ENCODE measurements at places on chromosomes 7 and 10.
A peak's percentile ranks its signal among the peaks of the same experiment; 100 is the strongest.

- no peak for DNase-seq
These were observed 7.7 kb downstream of the RUNDC3B start for GRCh38 chr7:87635921-87636320.

DNA sequence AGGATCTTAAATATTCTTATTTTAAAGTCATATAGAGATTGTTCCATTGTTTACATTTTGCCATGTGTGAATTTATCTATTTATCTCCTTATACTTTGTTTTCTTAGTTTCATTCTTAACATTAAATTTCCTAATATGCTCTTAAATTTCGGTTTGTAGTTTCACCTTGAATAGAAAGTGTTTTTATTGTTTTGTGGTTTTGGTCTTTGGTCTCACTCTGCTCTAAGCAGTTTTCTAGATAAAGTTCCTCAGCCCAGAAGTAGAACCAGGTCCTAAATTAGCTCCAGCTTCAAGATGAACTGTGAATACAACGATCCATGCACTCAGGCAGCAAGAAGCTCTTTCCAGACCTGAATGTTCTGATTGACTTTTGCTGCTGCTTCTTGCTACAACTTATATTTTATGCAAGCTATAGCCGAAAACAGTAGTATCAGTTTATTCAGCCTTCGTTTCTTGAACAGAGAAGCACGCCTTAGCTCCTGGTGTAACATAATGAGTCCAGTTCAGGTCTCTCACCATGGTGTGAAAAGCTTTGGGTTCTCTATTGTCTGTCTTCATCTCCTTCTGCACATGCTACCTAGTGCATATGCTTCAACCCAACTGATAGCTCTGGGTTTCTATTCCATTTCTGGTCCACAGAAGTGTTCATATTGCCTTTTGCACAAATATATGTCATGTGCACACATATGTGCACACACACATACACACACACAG lies 95.3 kb downstream of the SEM1 start:
- DNase-seq: no peak

GRCh38 chr7:32881074-32881982 lies 10.2 kb downstream of the KBTBD2 start:
- DNase-seq: no peak

GRCh38 chr7:127514499-127514898 lies 70.9 kb downstream of the GCC1 start:
- no peak for DNase-seq

- DNase-seq: no peak
These were observed 19.6 kb downstream of the PLCE1 start for GRCh38 chr10:94013331-94013760.

DNA sequence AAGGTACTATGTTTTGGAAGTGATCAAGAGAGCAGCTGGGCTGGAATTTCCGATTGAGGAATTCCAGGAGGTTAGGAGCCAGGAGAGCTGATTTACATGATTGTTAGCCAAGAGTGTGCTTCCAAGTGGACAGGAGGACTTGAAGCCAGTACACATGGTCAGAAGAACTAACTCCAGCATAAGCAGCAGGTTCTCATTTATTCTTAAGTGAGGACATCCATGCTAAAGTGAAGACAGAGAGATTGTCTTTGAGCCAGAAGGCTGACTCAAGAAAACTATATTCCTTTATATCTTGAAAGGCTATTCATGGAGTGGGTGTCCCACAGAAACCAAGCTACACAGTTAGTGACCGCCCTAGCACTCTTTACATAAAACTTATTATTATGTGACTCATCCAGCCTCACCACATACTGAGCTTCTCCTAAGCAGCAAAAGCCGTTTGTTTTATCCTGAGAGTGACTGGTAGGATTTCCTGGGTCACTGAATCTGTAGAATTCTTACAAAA lies 56.7 kb upstream of the SEMA3A start:
- no peak for DNase-seq

GRCh38 chr7:140175221-140176121 lies 1.3 kb downstream of the KDM7A start:
- DNase-seq: peak; percentile 69

GRCh38 chr7:7208520-7208919 lies 26.2 kb downstream of the C1GALT1 start:
- DNase-seq: no peak

- DNase-seq: no peak
These were observed 37.2 kb downstream of the TMEM120A start for GRCh38 chr7:75957021-75957736.

DNA sequence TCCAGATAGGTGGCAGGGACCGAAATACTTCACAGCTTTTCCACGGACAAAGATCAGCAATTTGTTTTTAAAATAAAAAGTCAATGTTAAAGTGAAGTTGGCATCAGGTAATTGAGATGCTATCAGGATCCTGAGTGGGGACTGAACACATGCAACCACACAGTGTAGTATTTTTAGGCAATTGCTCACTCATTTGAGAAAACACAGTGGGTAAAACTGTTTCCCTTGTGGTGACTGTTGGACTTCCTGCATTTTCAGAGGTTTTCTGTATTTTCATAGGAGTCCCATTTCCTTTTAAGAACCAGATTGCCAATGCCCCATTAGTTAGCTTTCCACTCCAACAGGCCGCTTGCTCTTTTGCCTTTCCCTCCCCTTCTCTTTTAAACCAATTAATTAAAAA lies 159.5 kb upstream of the ZNF32 start:
- DNase-seq: no peak

- no peak for DNase-seq
These were observed 191.3 kb upstream of the AGK start for GRCh38 chr7:141359740-141360415.

DNA sequence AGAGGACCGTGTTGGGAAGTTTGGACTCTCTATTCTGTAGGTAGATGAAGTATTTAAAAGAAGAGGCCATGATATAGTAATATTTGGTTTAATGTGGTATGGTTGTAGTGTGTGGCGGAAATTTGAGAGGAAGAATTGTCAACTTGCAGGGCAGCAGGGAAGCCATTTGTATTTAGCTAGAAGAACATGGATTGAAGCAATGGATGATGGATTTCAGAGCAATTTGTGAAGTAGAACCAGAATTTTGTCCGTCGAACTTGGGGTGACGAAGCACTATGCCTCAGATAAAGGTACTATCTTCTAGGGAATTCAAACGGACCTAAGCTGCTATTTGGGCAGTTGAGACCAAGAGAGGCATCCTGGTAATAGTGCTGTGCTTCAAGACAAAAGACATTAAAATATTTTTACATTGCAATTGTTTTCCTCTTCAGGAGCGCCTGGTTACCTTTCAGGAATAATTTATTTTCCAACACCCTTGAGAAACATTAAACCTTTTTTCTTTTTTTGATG lies 615 bp upstream of the WBP1L start:
- DNase-seq: no peak

GRCh38 chr7:24718431-24718831 lies 38.8 kb downstream of the GSDME start:
- DNase-seq: no peak

- peak; percentile 45 for DNase-seq
These were observed 31.1 kb upstream of the TOMM7 start for GRCh38 chr7:22853674-22854157.

DNA sequence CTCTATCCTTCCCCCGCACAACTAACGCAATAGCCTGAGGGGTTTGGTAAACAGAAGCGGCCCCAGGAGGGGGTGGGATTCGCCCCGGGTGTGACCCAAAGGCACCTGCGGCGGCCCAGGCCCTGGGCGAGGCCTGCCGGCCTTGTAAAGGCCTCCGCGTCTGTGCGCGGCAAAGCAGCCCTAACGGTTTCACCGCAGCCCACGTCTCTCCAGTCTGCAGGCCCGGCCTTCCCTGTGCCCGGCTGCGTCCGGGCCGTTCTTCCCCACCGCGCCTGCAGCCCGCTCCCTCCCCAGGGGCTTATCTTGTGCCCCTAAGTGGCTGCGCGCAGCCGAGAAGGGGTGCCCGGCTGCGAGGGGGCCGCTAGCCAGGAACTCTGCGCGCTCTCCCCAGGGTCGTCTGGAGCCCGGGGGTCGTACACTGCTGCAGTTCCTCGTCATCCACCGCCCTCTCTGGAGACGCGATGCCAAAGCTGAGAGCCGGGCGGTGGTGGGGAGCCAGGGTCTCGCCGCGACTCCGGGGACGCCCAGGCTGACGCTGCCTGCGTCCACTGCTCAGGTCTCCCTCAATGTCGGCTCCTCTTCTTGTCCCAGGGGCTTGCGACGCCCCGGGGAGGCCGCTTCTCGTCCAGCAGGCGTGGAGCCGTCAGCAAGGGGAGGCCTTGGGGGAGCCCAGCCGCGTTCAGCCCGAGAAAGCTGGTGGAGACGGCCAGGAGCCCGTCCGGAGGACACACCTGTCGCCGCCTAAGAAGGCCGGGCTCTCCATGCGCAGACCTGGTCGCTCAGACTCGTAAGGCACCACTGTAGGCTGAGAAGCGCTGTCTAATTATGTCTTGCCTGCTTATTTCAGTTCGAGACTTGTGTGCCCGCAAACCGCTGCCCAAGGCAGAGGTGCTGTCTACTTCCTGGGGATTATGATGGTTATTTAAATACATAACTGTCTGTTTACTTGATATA lies 132.3 kb downstream of the SPAG6 start:
- DNase-seq: no peak

- DNase-seq: no peak
These were observed 2.0 kb downstream of the RHEB start for GRCh38 chr7:151517601-151518104.

DNA sequence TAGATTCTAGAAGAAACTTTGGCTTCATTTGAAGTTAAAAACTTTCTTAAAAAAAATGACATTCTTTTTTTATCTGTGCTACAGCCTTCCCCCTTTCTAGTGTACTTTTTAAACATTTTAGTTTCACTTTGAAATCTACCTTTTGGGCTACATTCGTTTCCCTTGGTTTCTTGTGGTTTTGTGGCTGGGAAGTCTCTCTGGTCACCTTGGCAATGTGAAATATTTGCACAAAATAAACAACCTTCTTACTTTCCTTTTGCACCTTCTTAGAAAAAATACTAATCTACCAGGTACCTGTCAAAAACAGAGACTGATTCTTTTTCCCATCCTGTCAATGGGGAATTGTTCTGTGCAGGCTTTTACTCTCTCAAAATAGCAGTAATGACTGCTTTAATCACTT lies 350.2 kb downstream of the GATA3 start:
- no peak for DNase-seq

GRCh38 chr10:94683214-94684054 lies at the start of gene CYP2C18:
TSS of gene CYP2C18 (plus strand) at chr10:94683729. CDS start at chr10:94683820, 91 bp downstream.
- DNase-seq: no peak

DNA sequence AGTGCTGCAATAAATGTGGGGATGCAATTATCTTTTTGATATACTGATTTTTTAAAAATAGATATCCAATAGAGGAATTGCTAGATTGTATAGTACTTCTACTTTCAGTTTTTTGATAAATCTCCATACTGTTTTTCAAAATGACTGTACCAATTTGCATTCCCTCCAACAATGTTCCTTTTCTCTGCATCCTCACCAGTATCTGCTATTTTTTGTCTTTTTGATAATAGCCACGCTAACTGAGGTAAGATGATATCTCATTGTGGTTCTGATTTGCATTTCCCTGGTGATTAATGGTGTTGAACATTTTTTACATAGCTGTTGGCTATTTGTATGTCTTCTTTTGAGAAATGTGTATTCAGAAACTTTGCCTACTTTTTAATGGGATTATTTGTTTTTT lies 217.7 kb upstream of the MTPN start:
- DNase-seq: no peak

GRCh38 chr7:40966693-40967092 lies 736.2 kb downstream of the INHBA start:
- no peak for DNase-seq

DNA sequence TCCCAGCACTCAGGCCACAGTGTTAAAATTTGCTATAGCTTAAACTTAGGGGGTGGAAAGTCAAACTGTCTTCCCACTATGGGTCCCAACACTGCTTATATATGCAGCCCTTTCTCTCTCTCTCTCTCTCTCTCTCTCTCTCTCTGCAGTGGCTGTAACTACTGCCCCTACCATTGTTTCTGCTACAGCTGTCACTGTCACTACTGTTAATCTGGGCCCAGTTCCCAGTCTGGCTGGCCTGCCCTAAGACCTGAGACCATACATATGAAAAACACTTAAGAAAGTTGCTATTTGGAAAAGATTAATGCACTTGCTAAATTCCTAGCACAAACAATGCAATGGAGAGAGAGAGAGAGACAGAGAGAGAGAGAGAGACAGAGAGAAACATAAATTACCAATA lies 78.6 kb downstream of the THSD7A start:
- DNase-seq: no peak

GRCh38 chr7:110698576-110698975 lies 392.4 kb upstream of the LRRN3 start:
- no peak for DNase-seq

DNA sequence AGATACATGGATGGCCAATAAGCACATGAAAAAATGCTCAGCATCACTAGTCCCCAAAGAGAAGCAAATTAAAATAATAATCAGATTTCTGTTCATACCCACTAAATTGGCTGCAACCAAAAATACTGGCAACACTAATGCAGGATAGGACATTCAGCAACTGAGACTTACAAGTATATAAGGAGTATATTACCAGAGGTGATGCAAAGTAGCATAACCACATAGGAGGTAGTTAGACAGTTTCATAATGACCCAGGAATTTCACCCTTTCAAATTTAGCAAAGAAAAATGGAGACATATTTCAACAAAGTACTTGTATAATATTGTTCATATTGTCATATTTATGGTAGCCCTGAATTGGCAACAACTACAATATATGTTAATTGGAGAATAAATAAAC lies 727.8 kb downstream of the GRID1 start:
- DNase-seq: no peak

- no peak for DNase-seq
These were observed 140.9 kb downstream of the ABCA13 start for GRCh38 chr7:48312151-48312550.

DNA sequence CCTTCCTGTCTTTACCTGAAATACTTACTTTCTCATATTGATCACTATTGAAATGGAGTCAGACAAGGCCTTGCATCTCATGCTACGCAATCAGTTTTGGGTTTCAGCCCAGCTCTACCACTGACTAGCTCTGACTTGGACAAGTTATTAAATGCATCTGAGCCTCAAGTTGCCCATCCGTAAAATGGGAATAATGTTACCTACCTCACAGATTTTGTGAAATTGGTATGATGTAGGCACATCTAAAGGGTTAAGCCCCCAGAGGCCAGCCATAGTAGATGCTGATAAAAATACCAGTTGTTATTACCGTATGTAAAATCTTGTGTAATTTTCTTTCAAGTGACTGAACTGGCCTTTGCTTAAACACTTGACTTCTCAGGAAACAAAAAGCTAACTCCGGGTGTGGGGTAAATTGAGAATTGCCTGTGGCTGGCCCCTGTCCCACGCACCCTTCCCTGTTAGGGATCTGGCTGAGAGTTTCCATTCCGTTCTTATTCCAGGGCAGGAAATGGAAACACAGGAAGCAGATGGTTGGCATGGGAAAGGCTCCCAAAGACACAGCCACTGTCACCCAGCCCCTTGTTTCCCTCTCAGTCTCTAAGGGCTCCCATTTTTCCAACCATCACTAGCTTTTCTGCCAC lies 7.5 kb downstream of the DUSP5 start:
- no peak for DNase-seq

DNA sequence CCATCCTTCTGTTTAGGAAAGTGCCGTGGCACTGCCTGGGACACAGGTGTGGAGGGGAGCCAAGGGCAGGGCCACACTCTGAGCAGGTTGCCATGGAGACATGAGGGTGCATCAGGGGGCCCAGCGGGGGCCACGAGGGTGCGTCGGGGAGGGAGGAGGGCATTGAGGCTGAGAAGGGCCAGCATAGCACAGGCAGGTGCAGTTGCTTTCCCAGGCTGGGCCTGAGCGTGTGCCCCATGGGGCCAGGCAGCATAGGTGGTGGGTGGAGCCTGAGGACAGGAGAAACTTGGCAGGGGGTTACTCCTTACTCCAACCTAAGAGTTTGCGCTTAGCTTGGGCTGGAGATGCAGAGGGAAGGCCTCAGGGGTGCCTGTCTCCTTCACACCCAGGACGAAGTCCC lies 15.2 kb downstream of the YKT6 start:
- DNase-seq: no peak

- DNase-seq: no peak
These were observed 179.4 kb downstream of the SEMA3E start for GRCh38 chr7:83469491-83469890.
